ENCODE measurements at places on chromosomes 6 and 20.

DNA sequence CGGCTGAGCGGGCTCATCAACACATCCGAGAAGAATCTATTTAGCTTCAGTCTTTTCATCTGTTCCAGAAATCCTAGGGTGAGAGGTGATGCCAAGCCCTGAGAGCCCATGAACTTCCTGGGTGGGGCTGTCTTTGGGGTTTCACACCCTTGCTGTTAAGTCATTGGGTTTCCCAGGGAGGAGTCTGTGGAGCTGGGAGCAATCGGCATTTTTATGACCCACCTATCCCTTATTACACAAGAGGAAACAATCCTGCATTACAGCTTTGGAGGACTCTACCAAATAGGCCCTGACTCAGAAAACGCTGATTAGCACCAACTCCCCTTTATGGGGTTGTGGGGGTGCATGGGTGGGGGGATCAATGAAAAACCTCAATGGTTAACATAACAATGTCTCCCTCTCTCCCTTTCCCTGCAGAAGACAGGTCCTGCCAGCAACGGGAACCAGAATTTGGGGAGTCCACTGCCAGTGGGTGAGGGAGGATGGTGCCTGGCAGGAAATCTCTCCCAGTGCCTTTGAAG lies 46.3 kb downstream of the EZR start:
- DNase-seq: no peak

GRCh38 chr20:41081276-41081814 lies 52.7 kb downstream of the TOP1 start:
- DNase-seq: no peak

GRCh38 chr20:32158943-32159660 lies 48.4 kb downstream of the PLAGL2 start:
- DNase-seq: no peak

GRCh38 chr6:120363429-120363828 lies 970.9 kb downstream of the TBC1D32 start:
- no peak for DNase-seq

- DNase-seq: no peak
Observed at GRCh38 chr6:158559338-158559894, 475 bp upstream of the TMEM181 start.

GRCh38 chr6:97757575-97757974 lies 474.6 kb upstream of the MMS22L start:
- DNase-seq: no peak

DNA sequence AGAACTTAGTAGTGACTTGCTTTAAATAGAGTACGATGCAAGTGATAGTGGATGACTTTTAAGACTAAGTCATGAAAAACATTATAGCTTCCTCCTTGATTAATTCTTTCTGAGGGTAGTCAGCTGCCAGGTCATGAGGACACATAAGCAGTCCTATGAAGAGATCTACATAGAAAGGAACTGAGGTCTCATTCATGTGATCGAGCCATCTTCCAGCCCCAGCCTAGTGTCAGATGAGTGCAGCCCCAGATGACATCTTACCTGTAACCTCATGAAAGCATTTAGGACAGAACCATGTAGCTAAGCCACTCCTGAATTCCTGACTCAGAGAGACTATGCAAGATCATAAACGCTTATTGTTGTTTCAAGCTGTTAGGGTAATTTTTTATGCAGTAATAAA lies 67.7 kb downstream of the AK9 start:
- DNase-seq: no peak

DNA sequence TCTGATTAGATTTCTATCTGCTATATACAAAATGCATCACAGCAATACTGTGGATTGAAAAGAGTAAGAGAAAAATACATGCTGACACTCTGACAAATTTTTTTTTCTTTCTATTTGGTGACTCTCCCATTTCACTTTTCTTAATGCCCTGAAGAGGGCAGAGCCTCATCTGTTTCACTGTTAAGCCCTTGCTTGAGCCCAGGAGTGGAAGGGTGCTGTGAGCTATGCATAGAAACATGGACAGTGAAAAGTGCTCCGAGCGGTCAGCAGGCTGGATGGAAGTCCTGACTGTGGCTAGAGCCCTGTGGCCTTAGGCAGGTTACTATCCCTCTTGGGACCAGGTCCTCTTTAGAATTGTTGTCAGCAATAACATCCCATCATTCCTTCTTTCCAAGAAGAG lies 17.4 kb upstream of the CSE1L start:
- DNase-seq: no peak

- DNase-seq: no peak
Observed at GRCh38 chr20:34997131-34997561, 41.5 kb downstream of the MYH7B start.

GRCh38 chr20:8151372-8151771 lies 19.3 kb downstream of the PLCB1 start:
- no peak for DNase-seq

DNA sequence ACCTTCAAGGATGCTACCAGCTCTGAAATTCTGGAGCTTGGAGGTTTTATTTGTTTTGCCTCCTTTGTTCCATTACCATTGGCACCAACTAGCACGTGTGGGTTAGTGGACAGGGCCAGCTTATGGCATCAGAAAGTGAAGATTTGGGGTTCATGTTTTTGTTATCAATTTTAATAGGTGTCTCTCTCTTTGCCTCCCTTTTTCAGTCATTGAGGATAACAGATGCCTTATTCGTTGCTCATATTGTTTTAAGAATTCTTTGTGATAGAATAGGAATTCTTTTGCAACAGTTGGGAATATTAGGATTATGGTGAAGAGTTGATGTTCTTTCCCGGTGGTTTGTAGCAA lies 22.9 kb downstream of the TMC2 start:
- no peak for DNase-seq

- no peak for DNase-seq
Observed at GRCh38 chr6:166553563-166554271, 32.8 kb downstream of the RAMACL start.

- no peak for DNase-seq
Observed at GRCh38 chr6:128632131-128632530, 111.7 kb upstream of the PTPRK start.

DNA sequence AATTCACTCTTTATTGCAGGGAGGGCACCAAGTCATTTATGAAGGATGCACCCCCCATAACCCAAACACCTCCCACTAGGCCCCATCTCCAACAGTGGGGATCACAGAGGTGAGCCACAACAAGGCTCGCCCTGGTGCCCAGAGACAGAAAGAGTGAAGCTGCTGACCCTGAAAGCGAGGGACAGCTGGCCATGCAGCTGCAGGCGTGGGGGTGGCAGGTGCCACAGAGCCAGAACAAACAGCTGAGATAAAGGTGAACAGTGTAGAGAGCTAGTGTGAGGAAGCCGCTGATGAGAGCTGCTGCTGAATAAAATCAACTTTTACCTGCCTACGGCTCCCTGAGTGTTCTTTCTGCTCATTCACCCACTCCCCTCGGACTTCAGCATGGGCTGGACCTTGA lies 18.8 kb upstream of the RGS17 start:
- DNase-seq: no peak

GRCh38 chr6:82074556-82074955 lies 173.0 kb downstream of the IBTK start:
- no peak for DNase-seq

GRCh38 chr6:6593867-6594468 lies 5.4 kb downstream of the LY86 start:
- DNase-seq: no peak

GRCh38 chr20:13868331-13868730 lies 83.5 kb downstream of the NDUFAF5 start:
- DNase-seq: no peak

DNA sequence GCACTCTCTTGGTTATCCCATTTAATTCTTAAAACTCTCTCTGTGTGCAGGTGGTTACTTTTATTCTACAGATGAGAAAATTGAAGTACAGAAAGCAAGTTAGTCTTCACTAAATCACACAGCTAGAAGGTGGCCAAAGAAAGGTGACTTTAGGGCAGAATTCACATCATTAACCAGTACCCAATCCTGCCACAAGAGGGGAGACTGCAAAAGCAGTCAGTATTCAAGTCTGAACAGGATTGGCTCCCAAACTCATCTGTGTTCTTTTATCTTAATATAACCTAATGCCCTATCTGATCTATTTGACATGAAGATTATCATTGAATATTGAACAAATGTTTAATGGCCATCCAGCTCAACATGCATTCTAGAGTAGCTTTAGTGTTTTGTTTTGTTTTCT lies 225.3 kb upstream of the FAM83B start:
- DNase-seq: no peak

- DNase-seq: no peak
Observed at GRCh38 chr20:38076548-38076947, 43.0 kb downstream of the RPRD1B start.

DNA sequence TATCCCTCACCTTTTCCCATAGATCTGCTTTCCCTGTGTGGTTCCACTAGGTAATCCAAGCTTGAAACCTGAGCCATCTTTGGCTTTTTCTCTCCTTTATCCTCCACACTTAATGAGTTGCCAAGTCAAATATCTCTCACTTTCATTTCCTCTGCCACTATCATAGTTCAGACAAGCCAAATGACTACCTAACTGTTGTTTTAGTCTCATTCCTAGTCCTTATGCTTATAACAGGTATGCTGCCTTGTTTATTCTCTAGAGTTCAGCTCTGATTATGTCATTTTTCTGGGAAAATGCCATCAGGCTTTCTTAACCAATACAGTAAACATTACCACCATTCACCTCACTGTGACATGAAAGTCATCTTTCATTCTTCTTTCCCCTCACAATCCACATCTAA lies 6.5 kb downstream of the EFHC1 start:
- DNase-seq: no peak

- DNase-seq: peak; percentile 98
Observed at GRCh38 chr6:2989332-2990247, 10.1 kb upstream of the NQO2 start.

- DNase-seq: no peak
Observed at GRCh38 chr20:2585811-2586210, 49.4 kb downstream of the TMC2 start.

GRCh38 chr6:40722091-40722490 lies 134.9 kb upstream of the LRFN2 start:
- no peak for DNase-seq

DNA sequence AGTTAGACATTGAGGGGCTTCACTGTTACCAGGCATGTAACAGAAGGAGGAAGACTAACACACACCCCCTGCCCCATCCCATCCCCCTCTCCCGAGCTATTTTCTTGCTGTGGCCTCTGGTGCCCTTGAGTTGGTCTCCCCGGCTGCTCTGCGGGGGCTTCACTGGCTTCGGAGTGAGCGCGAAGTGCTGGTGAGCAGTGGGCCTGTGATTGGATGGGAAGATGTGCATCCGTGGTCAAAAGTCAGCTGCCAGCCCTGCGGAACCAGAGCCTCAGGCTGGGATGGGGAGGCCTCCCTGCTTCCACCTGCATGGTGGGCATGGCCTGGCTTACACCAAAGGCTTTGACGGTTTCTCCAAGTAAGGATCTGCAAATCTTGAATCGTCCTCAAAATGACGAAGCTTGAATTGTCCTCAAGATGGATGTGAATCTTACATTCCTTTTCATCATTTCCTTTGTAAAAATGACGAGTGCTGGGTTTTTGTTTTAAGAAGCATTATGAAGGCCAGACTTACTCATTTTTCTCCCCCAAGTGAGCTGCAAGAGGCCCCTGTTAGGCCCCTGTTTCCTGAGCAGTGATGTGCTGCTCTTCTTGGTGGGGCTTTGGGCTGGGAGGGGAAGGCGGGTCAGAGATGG lies 23.7 kb downstream of the SPATA2 start:
- no peak for DNase-seq

GRCh38 chr6:5684320-5685053 lies 322.2 kb downstream of the NRN1 start:
- no peak for DNase-seq

DNA sequence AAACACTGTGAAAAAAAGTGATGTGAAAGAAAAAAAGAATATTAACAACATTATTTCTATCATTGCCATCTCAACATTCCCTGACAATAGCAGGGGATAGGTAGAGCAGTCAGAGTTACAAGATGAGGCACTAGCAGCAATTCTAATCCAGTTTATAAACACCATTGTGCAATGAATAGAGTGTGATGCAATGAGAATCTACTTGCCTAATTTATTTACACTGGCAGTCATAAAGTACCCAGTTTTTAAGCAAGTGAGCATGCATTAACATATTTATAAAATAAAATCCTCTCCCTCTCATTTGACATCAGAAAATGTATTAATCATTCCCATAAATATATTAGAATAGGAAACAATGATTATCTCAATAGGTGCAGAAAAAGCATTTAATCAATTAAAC lies 2.5 kb upstream of the MANEA start:
- no peak for DNase-seq

DNA sequence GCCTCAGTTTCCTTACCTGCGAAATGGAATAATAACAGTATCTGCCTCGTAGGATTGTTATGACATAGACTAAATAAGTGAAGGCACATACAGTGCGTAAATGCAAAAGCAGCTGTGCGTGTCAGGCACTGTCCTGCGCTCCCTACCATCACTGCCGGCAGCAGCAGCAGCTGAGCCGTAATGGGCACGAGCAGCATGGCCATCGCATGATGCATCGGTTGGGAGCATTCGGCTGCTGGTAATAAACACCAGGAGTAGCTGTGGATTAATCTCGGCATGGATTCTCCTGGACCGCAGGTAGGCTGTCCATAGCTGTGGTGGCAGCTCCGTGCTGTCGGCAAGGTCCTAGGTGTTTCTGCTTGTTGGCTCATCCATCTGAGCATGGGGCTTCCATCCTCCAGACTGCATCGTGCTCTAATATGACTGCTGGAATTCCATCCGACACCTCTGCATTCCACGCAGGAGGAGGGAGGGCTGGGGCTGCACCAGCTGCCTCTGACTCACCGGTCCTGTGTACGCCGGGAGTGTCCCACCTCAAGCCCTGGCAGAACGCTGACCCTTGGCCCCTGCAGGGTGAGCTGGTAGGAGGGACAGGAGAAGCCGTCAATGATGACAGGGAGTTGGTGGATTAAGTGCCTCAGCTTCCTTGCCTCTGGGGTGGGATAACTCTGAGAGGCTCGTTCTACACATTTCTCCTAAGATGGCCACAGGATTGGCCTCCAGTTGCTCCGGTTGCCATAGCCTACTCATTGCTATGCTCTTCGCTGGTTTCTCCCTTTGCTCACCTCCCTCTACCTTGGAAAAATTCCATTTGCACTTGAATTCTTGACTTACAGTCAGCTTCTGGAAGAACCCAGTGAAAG lies 100.9 kb upstream of the PMEPA1 start:
- no peak for DNase-seq

DNA sequence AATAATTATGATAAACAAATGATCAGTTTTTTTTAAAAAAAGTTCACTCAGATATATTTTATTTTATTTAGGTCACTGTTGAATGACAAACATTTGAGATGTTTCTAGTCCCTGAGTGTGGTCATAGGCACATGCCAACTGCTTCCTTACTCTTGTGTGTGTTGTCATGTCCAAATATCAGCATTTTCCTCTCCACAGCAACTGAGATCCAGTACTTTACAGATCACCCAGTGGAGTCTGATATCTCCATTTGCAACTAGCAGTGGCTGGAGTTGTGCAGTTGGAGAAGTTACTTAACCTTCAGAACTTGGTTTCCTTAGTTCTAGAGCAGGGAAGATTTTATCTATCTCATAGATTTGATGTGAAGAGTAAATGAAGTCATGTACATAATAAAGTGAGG lies 101.3 kb downstream of the MYB start:
- DNase-seq: no peak

DNA sequence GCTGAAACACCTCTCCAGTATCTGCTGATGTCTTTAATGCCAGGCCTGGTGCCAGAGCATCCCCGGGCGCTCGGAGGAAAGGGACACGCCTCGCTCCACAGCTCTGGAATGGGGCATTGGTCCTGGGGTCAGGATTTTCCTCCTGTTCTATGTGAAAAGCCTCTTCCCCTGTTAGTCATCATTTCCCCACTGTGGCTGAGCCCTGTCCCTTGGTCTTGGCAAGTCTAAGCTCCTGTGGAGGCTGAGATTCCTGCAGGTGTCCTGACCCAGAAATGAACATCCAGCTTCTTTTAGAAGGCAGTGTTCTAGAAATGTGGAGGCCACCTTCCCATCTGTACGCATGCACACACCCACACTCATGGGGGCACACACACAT lies 19.4 kb downstream of the SYNDIG1 start:
- DNase-seq: no peak

All from stimulated activated naive CD4-positive, alpha-beta T cell (primary cell).